Neural crest cell (in vitro differentiated cells): ENCODE measurements at places on chromosomes 2 and 18. TPM values are rescaled to one million over a fixed set of nuclear protein-coding genes. Genes with fewer than 3 reads are reported as not detected.

- no peak for DNase-seq
Observed at GRCh38 chr2:69087912-69088240, 74.9 kb downstream of the ANTXR1 start.

DNA sequence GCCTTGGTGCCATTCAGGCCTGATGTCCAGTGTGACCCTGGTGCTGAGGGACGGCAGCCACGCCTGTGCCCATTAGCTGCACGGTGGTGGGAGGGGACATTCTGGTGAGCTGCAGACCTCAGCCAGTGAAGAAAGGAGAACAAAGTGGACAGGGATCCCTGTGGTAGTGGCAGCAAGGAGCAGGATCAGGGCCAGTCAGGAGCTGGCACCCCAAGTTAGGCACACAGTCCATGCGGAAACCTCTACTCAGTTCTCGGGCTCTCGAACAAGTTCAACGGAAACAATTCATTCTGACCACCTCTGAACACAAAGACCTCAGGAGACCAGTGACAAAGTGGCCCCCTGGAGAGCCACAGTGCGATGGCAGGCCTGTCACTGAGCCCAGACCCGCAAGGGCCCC is 30.1 kb downstream of the COA5 start:
- DNase-seq = no peak

DNA sequence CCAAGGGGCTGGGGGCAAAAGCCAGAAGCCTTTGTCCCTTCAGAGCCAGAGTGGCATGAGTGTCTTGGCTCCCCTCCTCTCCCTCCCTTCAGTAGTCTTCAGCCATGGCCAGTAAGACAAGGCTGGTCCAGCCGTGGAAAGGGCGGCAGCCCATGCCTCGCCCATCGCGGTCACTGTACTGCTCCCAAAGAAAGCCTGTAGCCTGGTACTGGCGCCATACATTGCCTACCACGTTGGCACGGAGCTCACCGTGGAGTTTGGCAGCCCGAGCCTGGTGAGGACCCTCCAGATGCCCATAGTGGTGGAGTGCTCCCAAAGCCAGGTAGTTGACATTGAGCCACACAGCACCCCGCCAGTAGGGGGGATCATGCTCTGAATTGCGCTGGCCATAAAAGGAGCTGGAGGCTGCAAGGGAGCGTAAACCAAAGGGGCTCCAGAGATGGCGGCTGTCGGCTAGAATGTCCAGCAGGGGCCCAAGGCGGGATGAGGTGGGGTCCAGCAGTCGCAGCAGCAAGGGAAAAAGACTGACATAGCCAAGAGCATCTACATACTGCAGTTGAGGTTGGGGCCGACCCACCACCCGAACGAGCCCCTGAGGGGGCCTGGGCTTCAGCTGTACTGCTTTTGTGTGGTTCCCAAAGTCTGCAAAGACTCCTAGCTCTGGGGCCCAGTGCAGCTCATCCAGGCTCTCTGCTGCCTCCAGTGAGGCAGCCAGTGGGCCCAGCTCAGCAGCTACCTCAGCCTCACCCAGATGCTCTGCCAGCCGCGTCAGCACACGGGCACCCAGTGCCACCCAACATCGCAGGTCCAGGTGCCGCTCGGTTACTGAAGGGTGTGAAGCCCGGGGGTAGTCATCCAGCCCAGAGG is 3.2 kb downstream of the WBP1 start:
- DNase-seq = no peak

DNA sequence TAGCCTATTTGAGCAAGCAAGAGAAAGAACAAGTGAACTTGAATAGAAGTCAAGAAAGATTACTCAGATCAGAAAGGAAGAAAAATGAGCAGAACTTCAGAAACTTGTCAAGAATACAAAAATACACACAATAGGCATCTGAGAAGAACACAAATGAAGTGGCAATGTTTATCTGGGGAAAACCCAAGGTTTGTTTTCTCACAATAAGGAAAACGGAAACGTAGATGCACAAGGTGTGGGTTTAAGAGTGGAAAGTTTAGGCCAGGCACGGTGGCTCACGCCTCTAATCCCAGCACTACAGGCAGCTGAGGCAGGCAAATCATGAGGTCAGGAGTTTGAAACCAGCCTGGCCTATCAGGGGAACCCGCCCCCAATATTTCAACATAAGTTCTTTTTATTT is 159.5 kb upstream of the GYPC start:
- DNase-seq = no peak

- DNase-seq = no peak
Observed at GRCh38 chr18:62937065-62937464, 221.7 kb downstream of the PHLPP1 start.

DNA sequence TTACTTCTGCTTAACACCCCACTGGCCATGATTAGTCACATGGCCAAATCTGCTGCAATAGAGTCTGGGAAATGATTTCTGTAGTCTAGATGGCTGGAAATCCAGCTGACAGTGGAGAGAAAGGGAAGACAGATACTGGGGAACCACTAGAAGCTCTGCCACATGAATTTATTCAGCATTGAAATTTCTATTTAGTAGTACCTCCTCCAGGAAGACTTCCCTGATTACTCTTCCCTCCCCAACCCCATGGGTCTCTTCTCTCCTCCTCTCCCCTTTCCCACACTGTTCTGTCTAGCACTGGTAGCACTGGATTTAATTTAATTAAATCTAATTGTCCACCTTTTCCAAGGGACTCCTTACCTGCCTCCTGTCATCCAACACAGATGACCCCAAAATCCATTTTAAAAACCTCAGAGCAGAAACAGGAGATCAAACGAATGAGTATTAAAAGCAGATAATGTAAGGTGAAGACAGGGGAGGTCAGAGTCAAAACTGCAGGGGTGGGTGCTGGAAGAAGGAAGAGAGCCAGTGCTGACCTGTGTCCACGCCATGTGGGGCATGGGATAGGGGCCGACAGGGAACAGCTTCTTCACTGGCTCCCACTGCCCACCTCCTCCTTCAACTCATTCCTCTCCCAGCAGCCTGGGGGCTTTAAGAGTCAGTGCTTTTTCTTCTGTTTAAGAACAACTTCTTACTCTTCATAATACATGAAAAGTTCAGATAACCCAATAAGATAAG is 169.2 kb upstream of the HS6ST1 start:
- no peak for DNase-seq

- DNase-seq = no peak
Observed at GRCh38 chr2:64923385-64923710, 65.9 kb upstream of the SLC1A4 start.

GRCh38 chr2:36406296-36406695 is 50.7 kb downstream of the CRIM1 start:
- DNase-seq = no peak

- DNase-seq = no peak
Observed at GRCh38 chr2:58032764-58033080, 13.9 kb upstream of the VRK2 start.

The PRKRA gene
- 91.9 and 96.3 TPM in 2 replicates for total RNA-seq

The GDF7 gene
- 0.36 and 0.40 TPM in 2 replicates for total RNA-seq
